NAMALWA (cell line): ENCODE measurements at places on chromosomes 1 and 21.

DNA sequence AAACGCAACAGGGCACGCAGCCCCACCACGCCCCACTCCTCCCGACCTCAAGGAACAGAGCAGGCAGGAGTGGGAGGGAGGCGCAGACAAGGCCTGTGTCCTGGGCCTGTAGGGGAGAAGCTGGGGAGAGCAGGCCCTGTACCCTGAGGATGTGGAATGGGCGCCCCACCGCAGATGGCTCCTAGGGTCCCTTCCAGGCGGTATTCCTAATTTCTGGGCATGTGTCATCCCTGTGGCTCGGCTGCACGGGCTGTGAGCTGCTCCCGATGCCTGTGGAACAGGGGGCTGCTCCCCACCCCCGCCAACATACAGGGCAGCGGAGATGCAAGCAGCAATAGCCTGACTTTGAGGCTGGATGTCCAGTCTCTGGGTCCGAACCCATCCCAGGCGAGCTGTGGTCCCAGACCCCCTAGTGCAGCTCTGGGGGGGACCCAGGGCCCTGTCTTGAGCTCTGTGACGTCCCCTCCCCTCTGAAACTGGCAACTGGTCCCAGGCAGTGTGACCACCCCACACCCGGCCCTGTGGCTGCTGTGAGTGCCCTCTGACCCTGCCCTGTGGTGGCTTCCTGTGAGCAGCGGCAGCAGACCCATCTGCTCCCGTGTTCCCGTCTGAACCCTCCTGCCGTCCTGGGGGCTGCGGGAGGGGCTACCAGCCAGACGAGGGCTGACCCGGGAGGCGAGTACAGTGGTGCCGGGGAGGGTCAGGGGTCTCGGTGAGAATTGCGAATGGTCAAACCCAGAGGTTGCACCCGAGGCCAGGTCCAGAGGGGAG lies 13.9 kb upstream of the COL6A2 start:
- no peak for DNase-seq

DNA sequence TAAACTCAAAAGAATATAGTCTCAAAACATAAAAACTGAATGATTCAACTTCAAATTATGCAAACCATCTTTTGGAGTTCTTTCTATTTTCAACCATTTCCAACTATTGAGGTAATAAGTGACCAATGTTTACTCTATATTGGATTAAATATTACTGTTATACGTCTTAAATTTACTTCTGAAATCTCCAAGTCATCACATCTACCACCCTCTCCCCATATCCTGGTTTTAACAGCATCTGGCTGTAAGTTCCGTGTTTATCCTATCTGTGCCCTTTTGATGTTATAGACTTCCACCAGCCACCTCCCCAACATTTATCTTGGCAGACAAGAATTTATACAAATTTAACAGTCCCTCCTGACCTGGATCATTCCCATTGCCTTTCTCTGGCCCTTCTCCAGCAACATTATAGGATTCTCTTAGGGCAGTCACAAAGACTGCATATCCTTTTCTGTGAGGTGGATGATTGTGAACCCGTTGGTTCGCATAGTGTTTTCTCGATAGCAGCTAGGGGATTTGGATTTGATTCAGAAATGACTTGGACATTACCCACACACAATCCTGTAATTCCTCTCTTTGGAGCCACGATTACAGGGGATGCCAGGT lies 313.4 kb upstream of the FMN2 start:
- DNase-seq = no peak

DNA sequence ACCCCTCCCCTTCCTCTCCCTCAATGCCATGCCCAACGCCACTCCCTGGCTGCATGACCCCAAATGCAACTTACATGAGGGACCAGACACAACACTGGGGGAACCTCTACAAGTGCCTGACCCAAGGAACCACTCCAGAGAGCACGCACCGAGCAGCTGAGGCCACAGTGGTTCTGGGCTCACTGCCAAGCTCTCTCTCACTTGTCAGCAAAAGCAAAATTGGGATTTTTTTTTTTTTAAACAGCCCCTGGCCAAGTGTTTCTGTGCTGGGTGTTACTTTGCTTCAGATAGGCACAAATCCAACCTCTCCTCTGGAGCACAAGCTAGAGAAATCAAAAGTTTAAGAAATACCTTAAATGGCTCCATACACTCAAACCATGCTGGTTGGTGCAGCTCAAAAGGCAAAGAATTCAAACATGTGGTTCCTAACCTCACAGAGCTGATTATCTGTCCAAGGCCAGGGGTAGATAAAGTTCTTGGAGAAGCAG lies 363.0 kb downstream of the SETD4 start:
- no peak for DNase-seq

DNA sequence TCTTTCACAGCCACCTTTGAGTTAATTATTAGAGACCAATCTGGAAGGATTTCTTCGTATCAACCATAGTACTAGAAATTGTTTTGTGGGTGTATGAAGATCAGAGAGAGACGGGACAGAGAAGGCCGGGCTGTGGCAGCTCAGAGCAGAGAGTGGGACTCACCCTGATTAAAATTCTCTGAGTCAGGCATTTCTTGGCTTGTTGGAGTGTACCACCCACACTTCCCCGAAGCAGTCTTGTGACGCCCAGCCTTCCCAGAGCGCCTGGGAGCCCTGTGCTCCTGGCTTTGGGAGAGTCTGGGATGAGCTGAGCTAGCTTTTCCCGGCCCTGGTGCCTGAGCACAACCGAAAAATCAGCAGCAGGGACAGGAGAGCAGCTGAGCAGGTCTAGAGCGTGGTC lies 19.4 kb downstream of the PLEKHM2 start:
- DNase-seq = no peak

GRCh38 chr1:235885655-235886262 lies 19.1 kb upstream of the LYST start:
- no peak for DNase-seq

DNA sequence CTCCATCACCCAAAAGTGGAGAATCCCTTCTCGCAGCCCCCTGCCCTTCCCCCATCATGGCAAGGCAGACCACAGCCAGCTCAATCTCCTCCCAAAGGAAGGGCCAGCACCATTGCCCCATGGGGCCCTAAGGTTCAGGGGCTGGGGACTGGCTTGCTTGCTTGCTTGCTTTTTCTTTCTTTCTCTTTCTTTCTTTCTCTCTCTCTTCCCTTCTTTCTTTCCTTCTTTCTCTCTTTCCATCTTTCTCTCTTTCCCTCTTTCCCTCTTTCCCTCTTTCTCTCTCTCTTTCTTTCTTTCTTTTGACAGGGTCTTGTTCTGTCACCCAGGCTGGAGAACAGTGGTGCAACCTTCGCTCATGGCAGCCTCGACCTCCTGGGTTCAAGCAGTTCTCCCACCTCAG lies 38.1 kb upstream of the CAMK1G start:
- no peak for DNase-seq

- no peak for DNase-seq
Measured at GRCh38 chr1:54331091-54331772, 75.0 kb downstream of the SSBP3 start.

GRCh38 chr21:40047993-40048730 lies 180.9 kb downstream of the PCP4 start:
- DNase-seq = no peak

DNA sequence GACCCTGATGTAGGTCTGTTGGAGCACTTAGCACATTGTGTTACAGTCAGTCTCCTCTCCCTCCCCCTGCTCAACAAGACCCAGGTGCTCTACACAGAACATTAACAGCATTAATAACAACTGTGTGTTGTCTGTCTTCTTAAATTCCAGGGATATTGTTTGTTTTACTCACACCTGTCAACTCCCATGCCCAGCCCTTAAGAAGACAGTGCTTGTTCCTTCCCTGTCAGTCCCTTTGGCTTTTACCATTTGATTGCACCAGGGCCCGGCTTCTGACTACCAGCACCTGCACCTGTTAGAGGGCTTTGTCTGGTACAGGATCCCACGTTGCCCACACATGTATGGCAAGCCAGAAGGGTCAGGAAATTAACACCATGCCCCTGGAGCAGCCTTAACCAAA lies 11.7 kb downstream of the RIMKLA start:
- no peak for DNase-seq

DNA sequence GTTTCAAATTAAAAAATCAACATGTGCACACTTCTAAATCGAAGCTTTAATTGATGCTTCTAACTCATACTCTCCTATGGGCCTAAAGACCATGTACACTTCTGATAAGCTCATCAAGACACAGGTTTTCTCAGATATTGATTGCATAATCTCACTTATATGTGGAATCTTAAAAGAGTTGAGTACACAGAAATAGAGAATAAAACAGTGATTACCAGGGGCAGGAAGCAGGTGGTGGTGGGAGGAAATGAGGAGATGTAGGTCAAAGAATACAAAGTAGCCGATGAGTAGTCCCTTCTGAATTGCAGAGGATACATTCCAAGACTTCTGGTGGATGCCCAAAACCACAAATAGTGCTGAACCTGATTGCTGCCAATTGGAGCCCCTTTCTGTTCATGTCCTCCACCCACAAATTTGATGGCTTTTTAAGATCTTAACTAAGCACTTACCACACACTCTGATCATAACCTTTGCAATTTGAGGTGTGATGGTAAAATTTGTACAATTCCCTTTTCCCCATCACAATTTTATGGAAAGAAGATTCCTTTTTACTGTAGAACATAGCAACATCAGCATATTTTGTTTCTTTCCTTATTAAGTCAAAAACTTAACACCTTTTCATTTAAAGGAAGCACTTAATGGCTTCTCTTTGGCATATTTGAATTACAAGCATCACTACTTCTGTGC lies 3.3 kb upstream of the CD1B start:
- no peak for DNase-seq

- DNase-seq = peak; percentile 59
Measured at GRCh38 chr1:64898107-64898861, 68.1 kb downstream of the JAK1 start.

DNA sequence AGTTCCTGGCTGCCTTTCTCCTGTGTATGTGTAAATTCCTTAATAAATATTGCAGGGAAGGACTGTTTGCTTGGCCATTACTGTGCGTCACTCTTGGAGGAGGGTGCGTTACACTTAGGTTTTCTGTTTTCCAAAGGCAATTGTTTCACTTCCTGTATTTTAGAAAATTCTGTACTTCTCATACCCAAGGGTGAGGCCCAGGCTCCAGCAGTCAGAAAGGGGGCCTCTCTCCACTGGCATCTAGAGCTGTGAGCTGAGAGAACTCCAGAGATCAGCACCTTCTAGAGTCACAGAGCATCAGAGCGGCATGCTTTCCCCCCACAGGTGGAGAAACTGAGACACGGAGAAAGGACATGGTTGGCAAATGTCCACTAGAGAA lies 27.0 kb upstream of the ZFP69B start:
- no peak for DNase-seq

- no peak for DNase-seq
Measured at GRCh38 chr1:41700986-41701535, 216.6 kb upstream of the EDN2 start.

- DNase-seq = no peak
Measured at GRCh38 chr1:218665221-218665620, 320.1 kb downstream of the TGFB2 start.

DNA sequence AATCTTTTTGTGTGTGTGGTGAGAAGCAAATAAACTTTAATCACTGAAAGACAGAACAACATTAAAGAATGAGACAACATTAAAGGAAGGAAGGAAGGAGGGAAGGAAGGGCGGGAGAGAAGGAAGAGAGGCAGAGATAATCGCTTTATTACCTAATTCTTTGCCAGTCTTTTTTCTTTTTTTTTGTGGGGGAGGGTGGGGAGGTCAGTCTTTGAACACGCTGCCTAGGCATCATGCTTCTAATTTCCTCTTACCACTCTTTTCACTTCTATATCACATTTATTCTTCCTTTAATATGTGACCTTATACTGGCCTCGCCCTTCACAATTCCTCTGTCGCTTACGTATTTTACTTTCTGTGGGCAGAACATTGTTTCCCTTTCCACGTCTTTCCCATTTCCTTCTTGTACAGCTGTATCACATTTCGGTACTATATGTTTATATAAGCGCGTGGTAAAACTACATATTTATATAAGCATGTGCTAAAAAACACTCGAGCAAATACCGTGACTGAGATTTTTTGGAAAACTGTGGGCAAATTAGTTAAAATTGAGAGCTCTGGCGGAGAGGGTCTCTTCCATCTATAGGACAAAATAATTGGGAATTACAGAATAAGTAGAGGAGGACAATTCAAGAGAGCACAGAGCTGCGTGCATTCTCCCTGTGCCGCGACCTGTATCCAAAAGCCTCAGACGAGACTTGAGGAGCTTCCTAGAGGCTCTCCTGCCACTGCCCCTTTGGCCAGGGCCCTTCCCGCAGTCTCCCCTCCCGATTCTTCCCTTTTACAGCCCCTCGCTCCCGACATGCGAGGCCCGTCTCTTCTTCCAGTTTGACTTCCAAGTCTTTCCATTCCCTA lies 823 bp upstream of the PRKAA2 start:
- DNase-seq = no peak
